ENCODE measurements at places on chromosomes 16 and 17. TPM values are rescaled to one million over a fixed set of nuclear protein-coding genes. Genes with fewer than 3 reads are reported as not detected.

- peak; percentile 74 for DNase-seq
Observed at GRCh38 chr16:56964243-56965148, 2.7 kb downstream of the CETP start.

DNA sequence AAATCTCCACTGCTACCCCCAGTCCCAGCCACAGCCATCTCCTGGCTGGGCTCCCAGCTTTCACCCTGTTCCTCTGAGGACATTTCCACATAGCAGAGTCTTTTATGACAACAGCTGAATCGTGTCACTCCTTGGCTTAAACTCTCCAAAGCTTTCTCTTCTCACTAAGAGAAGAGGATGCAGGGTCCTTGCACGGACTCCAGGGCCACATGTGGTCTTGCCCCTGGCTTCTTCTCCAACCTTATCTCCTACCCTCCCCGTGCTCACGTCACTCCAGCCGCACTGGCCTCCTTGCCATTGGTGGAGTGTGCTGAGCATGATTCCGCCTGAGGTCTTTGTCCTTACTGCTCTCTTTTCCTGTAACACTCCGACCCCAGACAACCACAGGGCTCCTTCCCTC is 39.9 kb upstream of the CCDC182 start:
- DNase-seq: no peak

Gene KRTAP4-9
- not detected for polyA plus RNA-seq

DNA sequence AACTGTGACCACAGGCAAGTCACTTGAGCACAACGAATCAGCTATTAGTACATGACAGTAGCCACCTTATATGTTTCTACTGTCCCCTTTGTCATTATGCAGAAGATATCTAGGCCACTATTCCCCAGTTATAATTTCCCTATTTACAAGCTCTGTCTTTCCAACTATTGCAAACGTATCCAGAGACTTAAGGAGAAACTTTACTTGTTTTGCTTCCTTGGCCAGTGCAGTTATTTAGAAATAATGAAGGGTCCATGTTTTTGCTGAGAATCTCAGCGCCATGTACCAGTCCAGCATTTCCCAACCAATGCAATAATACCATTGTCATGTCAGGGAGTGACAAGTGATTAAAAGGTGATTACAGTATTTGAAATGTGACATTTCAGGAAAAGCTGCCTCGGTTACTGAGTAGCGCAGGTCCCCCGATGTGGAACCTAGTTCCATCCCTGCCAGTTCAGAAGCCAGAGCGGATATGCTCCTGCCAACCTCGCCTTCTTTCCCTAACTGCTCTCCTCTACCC is 743 bp downstream of the ZNF624 start:
- DNase-seq: peak; percentile 12

DNA sequence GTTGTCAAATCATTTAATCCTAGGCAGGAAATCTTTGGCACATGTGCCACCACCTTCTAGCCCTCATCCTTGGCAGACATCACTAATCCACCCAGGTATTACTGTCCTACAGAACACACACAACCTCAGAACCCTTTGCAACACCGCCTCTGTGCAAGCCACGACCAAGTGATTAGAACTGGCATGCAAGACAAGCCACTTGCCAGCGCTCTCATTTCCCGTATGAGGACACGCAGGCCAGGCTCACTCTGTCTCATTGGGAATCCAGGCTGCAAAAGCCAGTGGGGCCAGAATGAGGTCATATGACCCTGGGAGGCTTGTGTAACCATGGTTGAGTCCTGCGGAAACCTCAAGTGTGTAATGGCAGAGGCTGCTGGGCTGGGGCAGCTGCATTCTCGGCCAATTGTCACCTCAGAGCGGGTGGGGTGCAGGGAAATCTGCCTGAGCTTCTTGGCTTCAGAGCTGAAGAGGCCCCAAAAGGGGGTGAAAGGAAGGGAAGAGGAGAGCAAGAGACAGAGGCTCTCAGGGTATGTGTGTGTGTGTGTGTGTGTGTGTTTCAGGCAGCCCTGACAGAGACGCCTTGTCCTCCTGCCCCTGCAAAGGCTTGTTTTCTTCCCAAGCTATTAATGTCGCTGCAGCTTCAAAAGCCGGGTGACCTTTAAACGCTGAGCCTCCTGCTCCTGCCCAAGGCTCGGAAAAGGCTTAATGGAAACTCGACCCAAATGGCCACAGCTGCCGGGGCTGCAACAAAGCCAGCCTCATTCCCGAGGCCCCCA is 43.2 kb upstream of the MRPS23 start:
- DNase-seq: peak; percentile 93

- DNase-seq: no peak
Observed at GRCh38 chr17:31629696-31630470, 229.2 kb downstream of the COPRS start.

DNA sequence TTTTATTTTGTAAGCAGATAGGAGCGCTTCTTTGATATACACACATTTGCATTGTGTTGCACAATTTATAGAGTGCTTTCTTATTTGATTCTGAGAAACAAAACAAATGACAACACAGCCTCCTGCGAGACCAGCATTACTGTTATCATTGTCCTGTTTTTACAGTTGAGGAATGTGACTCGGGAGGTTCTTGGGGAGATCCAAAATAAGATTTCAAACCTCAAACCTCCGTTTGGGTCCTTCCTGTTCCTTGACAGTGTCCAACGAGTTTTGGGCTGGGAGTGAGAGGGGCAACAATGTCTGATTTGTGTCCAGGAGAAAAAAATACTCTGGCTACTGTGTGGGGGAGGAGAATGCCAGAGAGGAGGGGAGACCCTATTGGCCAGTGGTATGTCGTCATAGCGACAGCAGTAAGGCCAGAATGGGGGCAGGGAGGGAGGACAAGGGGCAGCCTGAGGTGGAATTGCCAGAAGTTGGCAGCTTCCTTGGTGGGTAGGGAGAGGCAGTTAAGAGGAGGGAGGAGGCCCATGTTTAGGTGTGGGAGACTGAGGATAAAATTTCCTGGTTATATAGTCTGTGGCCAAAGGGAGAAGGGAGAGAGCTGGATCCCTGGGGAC is 45.5 kb downstream of the TMEM132E start:
- DNase-seq: no peak

GRCh38 chr17:14118951-14119350 is 49.6 kb downstream of the COX10 start:
- no peak for DNase-seq

- DNase-seq: no peak
Observed at GRCh38 chr16:65534121-65534528, 412.3 kb upstream of the CDH11 start.

Gene FOXN1
- polyA plus RNA-seq: 0.06 TPM

DNA sequence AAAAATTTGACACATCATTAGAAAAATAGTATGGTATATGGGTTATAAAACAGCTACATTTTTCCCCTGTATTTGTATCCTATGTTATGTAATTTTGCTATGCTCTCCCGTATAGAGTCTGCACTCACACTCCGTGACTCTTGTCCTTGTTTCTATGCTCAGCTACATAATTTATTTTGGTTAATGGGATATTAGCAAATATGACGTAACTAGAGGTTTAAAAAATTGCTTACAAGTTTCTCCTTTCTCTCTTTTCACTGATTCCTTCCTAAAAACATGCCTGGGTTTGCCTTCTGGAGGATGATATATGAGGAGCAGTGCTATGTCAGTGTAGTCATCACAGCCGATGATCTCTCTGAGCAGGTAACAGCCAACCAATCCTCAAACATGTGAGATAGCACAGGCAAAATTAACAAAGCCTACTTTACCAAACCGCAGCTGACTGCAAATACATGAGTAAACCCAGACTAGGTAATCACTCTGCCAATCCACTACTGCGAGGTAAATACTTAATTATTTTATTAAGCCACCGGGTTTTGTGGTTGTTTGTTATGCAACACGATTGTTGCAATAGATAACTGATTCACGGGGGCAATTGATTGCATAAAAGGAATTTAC is 126.9 kb downstream of the KIF2B start:
- DNase-seq: no peak

Gene DPEP2
- 3.7 TPM for polyA plus RNA-seq

- DNase-seq: no peak
Observed at GRCh38 chr17:9364837-9365430, 210.7 kb downstream of the STX8 start.

DNA sequence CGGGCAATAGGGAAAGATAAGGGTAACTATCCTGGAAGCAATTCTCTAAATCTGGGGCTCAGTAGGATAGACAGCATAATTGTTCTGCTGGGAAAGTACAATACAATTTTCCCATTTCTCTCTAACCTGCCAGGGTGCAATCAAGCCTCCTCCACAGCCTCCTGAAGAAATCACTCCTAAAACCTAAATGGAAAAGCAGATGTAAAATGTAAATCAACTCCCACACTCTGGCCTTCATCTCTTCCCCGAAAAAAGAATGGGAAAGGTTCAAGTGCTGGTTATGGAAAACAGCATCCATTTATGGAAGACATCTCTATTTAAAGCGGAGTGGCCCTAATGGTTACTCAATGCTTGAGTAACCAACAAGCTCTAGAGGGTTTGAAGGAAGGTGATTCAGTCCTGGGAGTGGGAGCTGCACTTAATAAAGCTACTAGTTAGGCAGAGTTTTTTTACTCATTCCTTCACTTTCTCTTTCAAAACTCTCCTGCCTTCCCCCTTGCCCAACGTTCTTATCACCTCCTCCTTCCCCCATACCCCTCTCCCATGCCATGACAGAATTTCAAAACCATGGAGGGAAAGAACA is 5.1 kb downstream of the MMD start:
- DNase-seq: no peak

- DNase-seq: no peak
Observed at GRCh38 chr16:81797443-81797842, 18.4 kb downstream of the PLCG2 start.

DNA sequence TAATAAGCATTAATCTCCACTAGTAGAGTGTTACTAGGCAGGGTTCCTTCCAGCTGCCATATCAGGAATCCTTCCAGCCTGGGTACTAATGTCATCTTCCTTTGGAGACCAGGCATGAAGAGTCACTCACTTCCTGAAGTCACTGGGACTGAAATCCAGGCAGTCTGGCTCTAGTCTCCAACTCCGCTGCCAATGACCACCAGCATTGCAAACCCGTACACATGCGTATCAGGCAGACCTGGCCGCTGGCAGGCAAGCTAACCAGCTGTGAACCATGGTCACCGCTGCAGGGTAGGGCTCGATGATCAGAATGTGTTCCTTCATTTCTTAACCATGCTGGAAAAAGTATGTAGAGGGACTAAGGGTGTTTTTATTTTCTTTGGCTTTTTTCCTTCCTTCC is 255.5 kb downstream of the CDH13 start:
- no peak for DNase-seq

Gene OMG
- polyA plus RNA-seq: 3.2 TPM

Gene CCDC154
- 7.8 TPM for polyA plus RNA-seq

GRCh38 chr17:68710035-68710780 is 109.0 kb upstream of the FAM20A start:
- DNase-seq: no peak

GRCh38 chr16:391885-392335 is 5.1 kb upstream of the NME4 start:
- DNase-seq: no peak

GRCh38 chr17:40623419-40624210 is 24.0 kb downstream of the SMARCE1 start:
- no peak for DNase-seq

GRCh38 chr17:72974605-72975232 is 117.8 kb downstream of the SLC39A11 start:
- DNase-seq: no peak

Gene ZNF423
- 24.0 TPM for polyA plus RNA-seq

- DNase-seq: no peak
Observed at GRCh38 chr16:67071476-67072048, 38.2 kb upstream of the PHAF1 start.

Gene WNT3
- 2.4 TPM for polyA plus RNA-seq

Gene SLC22A31
- polyA plus RNA-seq: 2.5 TPM

DNA sequence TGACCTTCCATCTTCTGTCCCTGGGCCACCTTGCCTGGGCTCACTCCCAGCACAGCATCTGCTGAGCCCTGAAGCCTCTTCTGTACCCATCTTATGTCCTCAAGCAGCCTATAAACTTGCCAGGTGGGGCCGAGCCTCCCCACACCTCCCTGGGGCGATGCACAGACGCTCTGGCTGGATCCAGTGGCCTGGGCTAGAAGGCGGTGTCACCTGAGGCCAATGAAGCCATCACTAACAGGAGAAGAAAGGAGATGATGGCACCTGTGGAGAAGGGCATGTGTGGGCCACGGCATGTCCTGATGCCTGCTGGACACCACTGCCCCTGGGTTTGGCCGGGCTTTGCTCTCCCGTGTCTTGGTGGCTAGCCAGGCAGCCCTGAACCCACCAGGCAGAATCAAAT is 45.5 kb downstream of the PEMT start:
- peak; percentile 59 for DNase-seq

DNA sequence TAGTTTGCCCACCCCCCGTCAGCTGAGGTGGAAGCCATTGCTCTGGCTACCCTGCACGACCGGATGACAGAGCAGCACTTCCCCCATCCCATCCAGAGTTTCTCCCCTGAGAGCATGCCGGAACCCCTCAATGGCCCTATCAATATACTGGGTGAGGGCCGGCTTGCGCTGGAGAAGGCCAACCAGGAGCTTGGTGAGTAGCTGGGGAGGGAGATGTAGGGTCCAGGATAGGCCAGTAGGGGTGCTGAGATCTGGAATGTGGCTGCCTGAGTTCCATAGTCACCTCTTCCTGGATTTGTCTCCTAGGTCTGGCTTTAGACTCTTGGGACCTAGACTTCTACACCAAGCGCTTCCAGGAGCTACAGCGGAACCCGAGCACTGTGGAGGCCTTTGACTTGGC is 6.4 kb downstream of the PFAS start:
- no peak for DNase-seq

Gene KRT33B
- not detected for polyA plus RNA-seq

Gene RUNDC3A
- 2.4 TPM for polyA plus RNA-seq

Gene DLX3
- 1.6 TPM for polyA plus RNA-seq

- no peak for DNase-seq
Observed at GRCh38 chr17:1878419-1879121, 48.8 kb downstream of the RPA1 start.

Gene GRAP
- polyA plus RNA-seq: 13.3 TPM

Gene SLFN13
- 31.1 TPM for polyA plus RNA-seq

GRCh38 chr17:50480854-50481490 is 2.3 kb downstream of the RSAD1 start:
- DNase-seq: no peak

All from left lung (tissue), 14 donors.